ENCODE measurements at places on chromosomes 6 and 20.

DNA sequence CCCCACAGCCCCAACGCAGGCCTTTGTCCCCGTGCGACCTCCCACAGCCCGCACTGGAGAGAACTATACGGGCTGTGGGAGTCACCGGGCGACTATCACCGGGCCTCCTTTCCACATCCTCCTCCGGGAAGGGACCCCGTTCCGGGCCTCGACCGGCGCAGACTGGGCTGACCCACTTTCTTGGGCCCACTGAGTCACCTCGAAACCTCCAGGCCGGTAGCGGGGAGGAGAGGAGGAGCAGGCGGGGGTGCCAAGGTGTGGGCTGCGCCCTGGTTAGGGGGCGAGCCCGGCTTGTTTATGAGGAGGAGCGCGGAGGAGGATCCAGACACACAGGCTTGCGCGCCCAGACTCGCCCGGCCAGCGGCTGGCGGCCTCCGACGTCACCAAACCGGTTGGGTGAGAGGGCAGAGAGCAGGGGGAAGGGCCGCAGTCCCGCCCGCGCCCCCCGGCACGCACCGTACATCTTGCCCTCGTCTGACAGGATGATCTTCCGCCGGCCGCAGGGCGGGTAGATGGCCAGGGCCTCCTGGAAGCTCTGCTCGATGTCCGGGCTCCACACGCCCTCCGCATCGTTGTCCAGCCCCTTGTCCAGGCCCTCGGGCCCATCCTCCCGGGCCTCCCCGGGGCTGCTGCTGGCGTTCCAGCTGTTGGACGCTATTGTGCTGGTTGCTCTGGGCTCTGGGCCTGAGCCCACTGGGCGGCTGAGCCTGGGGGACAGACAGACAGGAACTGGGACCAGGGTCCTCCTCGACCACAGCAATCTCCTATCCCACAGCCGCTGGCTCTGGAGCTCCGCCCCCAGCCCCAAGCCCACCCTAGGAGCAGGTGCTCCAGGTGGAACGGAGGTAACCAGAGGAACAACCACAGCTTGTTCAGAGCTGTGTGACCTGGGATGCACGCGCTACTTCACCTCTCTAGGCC is 10.6 kb downstream of the TEAD3 start:
- DNase-seq: no peak

DNA sequence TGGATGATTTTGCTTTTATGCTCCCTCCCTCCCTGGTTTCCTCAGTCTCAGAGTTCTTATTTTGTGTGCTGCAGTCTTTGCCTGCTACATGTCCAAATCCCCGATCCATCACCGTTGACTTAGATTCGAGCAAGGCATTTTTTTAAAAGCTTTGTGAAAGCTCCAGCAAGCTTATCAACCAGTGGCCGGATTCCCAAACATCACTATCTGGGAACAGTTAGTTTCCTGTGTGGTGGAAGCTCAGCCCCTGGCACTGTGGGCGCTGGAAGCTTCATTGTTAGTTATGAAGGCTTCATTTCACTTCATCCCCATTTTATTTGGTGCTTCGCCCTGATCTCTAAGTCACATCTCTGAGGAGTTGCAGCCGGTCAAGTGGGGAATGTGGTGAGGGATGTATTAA is 44.7 kb downstream of the DEK start:
- no peak for DNase-seq

GRCh38 chr20:58847463-58847862 is 3.2 kb downstream of the GNAS-AS1 start:
- DNase-seq: no peak

GRCh38 chr6:112086744-112087135 is 542 bp downstream of the TUBE1 start:
- DNase-seq: no peak

DNA sequence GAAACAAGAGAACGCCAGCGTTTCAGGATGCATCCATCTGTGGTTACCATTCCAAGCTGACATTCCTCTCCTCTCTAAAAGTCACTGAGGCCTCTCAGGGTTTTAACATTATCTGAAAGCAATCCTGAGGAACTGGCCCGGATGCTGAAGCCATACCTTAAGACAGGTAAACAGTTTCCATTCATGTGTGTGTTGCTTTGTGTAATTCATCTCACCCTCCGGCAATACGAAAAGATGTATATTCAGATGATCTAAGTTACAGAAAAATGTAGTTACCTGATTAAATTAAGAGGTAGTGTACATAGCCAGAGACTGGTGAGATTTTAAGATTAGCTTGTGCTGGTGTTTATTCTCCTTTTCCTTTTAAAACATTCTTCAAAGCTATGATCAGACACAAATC is 68.4 kb upstream of the BACH2 start:
- DNase-seq: no peak

DNA sequence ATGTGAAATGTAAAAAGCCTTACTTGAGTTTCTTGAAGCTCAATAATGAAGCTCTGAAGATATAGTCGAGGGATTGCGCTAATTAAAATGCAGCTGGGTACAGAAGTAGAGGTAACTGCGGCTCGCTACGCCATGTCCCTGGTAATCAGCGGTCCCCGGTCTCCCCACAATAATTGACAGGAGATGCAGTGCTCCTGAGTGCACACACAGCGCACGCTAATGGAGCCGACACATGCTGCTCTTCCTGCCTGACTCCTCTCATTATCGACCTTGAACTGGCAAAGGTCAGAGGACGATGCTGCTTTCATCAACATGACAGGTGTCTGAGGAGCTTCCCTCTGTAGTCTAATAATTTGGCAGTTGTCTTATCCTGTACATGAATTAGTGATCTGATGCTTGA is 365.9 kb downstream of the RNF144B start:
- DNase-seq: no peak

GRCh38 chr6:170094686-170095272 is 196.1 kb downstream of the DLL1 start:
- no peak for DNase-seq

DNA sequence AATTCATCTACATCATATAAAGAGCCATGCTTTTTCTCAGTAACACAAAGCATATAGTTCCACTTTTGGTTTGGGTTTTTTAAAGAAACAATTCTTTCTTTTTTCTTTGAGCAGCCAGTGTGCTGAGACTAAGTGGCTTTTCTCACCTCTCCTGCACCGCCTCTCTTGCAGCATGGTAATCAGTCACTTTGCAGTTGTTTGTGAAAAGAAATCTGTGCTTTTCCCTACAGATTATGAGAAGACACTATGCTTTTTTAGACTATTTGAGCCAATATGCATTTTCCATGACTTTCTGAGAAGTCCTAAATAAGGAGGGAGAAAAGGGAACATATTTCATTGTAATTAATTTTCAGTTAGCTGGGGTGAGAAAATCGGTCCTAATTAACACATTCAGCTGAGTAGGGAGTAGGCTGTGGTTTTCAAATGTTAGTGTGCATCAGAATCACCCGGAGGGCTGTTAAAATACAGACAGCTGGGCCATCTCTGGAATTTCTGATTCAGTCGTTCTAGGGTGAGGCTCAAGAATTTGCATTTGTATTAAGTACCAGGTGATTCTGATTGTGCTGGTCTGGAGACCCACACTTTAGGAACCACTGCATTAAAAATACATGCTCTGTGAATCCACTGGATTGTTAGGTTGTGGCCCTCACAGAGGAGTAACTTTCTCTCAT is 155.2 kb downstream of the TINAG start:
- no peak for DNase-seq

GRCh38 chr6:118316796-118317384 is 231.2 kb upstream of the PLN start:
- DNase-seq: no peak

DNA sequence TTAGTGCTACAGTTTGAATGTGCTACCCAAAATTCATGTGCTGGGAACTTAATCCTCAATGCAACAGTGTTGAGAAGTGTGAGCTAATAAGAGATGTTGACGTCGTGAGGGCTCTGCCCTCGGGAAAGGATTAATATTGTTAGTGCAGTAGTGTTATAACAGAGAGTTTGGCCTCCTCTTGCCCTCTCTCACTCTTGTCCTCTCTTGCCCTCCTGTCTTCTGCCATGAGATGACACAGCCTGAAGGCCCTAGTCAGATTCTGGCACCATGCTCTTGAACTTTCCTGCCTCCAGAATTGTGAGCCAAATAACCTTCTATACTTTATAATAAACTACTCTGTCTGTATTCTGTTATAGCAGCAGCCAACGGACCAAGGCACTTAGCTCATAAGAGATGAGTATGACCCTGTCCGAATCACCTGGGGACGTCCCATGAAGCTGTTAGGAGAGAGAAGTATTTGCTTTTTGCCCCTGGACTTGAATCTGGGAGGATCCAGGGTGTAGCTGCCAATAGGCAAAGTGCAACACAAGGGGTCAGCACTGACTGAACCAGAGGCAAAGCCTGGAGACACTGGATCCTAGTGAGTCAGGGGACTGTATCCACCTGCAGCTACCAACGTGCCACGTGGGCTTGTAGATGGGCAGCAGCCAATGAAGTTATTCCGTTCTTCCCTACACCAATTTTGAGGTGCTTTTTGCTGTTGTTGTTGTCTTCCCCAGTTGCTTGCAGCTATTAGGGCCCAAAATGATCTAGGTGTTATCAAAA is 233.7 kb downstream of the THBS2 start:
- no peak for DNase-seq

Data from stimulated activated CD4-positive, alpha-beta T cell treated with anti-CD3 and anti-CD28 coated beads, Interleukin-2, amount 100 ng/mL, for 24 hours (primary cell).